A172 (cell line): ENCODE measurements at places on chromosomes 4 and X. TPM values are rescaled to one million over a fixed set of nuclear protein-coding genes. Genes with fewer than 3 reads are reported as not detected.

- no peak for DNase-seq
Observed at GRCh38 chr4:791898-792625, 33.9 kb downstream of the CPLX1 start.

- DNase-seq = peak; percentile 54
Observed at GRCh38 chr4:175413561-175413960, 398.5 kb downstream of the GPM6A start.

DNA sequence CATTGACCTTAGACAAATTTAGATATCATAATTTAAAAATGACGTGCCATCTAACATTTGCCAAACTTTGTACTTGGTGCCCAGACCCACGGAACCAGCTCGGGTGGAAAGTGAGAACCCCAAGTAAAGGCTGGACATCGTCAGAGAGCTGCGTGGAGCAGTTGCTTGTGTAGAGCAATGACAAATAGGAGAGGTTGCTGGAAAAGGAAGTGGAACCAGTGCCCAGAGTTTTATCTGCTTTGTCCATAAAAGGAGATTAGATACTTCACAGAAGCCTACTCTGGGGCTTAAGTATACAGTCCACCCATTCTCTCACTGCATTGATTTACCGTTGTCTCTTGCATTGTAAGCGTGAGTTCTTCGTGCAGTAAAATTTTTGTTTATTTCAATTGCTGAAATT lies 5.4 kb upstream of the TBC1D1 start:
- DNase-seq = no peak

GRCh38 chr4:60805500-60806313 lies 394.4 kb upstream of the ADGRL3 start:
- peak; percentile 23 for DNase-seq

DNA sequence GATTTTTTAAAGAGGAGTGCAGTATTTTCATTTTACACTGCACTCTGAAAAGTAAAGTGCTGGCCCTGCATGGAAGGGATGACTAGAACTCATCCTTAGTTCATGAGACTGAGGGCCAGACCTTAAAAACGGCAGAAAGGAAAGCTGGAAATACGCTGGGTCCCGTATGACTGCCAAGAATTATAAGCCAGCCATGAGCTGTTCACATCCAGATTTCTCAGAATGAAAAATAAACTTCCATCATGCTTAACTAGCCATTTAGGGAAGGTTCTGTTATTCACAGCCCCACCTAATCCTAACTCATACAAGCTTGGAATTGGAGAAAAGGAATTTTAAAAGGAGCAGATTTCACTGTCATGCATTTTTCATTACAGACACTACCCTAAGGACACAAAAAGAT lies 894.4 kb downstream of the FAT4 start:
- DNase-seq = no peak

Gene MAGEA3
- 25.8 and 30.4 TPM in 2 replicates for total RNA-seq

- DNase-seq = peak; percentile 1
Observed at GRCh38 chr4:6852582-6852981, 57.0 kb upstream of the TBC1D14 start.

- DNase-seq = no peak
Observed at GRCh38 chr4:140406292-140406691, 21.2 kb downstream of the CLGN start.

Gene F8A2
- not detected in 2 replicates for total RNA-seq

Gene GPR50
- not detected in 2 replicates for total RNA-seq

- DNase-seq = no peak
Observed at GRCh38 chr4:10701702-10702460, 17.3 kb upstream of the CLNK start.
